ENCODE measurements at places on chromosomes 16 and 17. TPM values are rescaled to one million over a fixed set of nuclear protein-coding genes. Genes with fewer than 3 reads are reported as not detected.

DNA sequence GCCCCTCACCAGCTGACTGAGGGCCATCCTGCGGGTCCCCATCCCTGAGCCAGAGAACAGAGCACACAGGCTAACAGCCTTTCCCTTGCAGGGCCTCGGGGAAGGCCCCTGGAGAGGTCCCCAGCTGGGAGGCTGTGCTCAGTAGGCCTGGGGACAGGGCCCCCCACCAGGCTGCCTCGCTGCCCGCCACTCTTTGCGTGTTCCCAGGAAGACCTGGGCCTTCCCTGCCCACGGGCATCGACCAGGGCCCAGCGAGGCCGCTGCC, 785 bp downstream of the HID1 start:
- DNase-seq = no peak
- H3K36me3 ChIP-seq = no peaks in the 10 kb centered on the region
- no peak overlapping the region for H3K27ac ChIP-seq
- peak overlapping the region; percentile 53 for H3K4me3 ChIP-seq

- no peaks in the 10 kb centered on the region for H3K27me3 ChIP-seq
Measured at GRCh38 chr16:11901091-11901490, 14.7 kb downstream of the GSPT1 start.

DNA sequence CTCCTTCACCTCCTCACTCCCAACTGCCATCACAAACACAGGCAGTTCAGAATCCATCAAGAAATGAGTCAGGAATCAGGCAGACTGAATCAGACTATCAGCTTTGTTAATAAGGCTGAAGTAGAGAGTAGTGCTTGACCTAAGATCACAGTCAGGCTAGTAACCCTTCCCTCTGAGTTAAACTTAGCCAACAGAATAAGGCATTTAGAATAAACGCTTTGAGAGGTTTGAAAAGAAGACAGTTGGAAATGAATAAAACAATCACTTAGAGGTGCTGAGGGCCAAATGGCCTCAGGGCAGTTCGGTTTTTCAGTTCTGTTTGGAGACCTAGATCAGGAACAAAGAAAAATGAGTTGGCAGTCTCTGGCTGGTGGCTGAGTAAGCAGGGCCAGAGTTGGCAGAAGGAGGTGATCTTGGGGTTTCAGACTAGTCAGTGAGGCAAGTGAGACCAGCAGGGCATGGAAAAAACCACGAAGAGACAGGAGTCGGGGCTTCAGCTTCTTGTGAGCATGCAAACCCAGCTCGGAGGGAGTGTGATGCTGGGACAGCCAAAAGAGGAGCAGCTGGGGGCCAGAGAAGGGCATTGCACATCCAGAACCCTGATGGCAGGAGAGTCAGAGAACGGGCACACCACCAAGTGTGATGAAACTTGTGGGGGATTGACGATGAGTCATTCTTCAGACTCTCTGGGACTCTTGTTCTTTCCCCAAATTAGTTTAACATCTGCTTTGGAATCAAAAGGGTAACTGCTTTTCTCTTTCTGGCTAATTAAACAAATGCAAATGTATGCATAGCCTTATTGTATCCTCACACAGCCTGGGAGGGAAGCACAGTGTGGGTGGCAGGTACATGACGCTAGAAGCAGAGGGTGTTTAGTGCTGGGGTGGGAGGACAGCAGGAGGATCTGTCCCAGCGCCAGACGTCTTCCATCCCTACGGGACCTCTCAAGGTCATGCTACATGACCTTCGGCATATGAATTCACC, 54.8 kb downstream of the SPECC1 start:
- peak overlapping the region; percentile 74 for H3K27ac ChIP-seq
- peak overlapping the region; percentile 40 for H3K4me3 ChIP-seq
- H3K36me3 ChIP-seq = no peaks in the 10 kb centered on the region
- H3K4me1 ChIP-seq = peaks cover 26% of the 10 kb centered on the region

The ZPBP2 gene
- 0.61 TPM for total RNA-seq

DNA sequence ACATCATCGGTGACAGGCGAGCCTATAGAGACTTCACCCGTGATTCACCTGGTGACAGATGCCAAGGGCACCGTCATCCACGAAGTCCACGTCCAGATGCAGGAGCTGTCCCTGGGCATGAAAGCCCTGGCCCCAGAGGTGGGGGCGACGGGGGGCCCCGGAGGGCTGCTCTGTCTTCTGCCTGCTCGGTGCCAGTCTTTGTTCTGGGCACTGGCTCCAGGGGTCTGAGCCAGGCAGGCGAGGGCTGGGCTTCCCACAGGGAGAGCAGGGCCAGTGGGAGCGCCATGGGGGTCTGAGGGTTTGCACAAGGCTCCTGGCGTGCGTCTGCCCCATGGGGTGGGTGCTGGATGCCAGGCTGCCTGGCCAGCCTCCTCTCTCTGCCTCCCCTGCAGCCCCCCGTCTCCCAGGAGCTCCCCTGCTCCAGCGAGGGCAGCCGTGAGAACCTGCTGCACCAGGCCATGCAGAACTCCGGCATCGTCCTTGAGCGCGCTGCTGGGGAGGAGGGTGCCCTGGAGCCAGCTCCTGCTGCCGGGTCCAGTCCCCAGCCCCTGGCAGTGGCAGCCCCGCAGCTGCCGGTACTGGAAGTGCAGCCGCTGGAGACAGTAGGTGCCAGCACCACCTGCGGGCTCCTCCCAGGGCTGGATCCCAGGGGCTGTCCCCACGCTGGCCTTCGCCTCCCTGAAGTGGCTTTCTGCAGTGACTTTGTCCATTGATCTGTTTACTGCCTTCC, 3.0 kb upstream of the DNASE1L2 start:
- no peaks in the 10 kb centered on the region for H3K4me1 ChIP-seq
- no peak overlapping the region for H3K4me3 ChIP-seq
- H3K36me3 ChIP-seq = peaks cover 25% of the 10 kb centered on the region
- no peak for DNase-seq
- no peak overlapping the region for H3K27ac ChIP-seq

The TPSD1 gene
- not detected for total RNA-seq

GRCh38 chr17:731644-732066, 741 bp upstream of the TLCD3A start:
- peak overlapping the region; percentile 65 for H3K4me3 ChIP-seq
- peaks cover 9% of the 10 kb centered on the region for H3K27me3 ChIP-seq
- H3K36me3 ChIP-seq = peaks cover 9% of the 10 kb centered on the region
- H3K4me1 ChIP-seq = peaks cover 13% of the 10 kb centered on the region
- DNase-seq = peak; percentile 15

The AANAT gene
- total RNA-seq = not detected

The MMP28 gene
- total RNA-seq = not detected

The HS3ST3A1 gene
- 1.8 TPM for total RNA-seq

The WNT3 gene
- 0.12 TPM for total RNA-seq

GRCh38 chr16:84462296-84463210, 41.9 kb downstream of the MEAK7 start:
- H3K27me3 ChIP-seq = no peaks in the 10 kb centered on the region
- no peak overlapping the region for H3K4me3 ChIP-seq
- peak; percentile 8 for DNase-seq

DNA sequence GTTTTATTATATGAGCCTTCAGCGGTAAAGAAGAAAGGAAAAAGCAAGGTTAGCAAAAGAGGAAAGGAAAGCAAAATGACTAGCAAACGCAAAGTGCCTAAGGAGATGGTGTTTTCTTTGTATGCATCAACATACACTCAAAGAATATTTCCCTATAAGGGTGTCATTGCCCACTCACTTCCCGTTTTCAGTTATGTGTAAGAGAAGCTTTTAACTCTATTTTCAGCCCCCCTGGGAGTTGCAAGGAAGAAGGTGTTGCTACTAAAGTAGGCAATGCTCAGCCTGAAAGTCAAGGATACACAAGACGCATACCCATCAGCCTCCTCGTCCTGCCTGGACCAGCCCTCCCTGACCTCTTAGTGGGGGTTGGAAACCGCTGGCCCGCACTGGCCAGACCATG, 267.7 kb upstream of the ZFHX3 start:
- no peak overlapping the region for H3K27ac ChIP-seq
- H3K27me3 ChIP-seq = no peaks in the 10 kb centered on the region
- H3K4me3 ChIP-seq = no peak overlapping the region

- H3K4me1 ChIP-seq = no peaks in the 10 kb centered on the region
- H3K27me3 ChIP-seq = no peaks in the 10 kb centered on the region
- H3K4me3 ChIP-seq = no peak overlapping the region
- H3K36me3 ChIP-seq = no peaks in the 10 kb centered on the region
Measured at GRCh38 chr17:17024778-17025300, 17.4 kb upstream of the MPRIP start.

DNA sequence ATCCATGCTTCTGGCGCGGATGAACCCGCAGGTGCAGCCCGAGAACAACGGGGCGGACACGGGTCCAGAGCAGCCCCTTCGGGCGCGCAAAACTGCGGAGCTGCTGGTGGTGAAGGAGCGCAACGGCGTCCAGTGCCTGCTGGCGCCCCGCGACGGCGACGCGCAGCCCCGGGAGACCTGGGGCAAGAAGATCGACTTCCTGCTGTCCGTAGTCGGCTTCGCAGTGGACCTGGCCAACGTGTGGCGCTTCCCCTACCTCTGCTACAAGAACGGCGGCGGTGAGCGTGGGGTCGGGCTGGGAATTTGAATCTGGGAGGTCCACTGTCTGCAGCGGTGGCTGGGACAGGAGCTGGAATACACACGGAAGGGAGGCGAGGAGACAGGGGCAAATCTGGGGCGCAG, 904 bp downstream of the SLC6A2 start:
- H3K4me1 ChIP-seq = no peaks in the 10 kb centered on the region
- no peak for DNase-seq
- peaks cover 6% of the 10 kb centered on the region for H3K27me3 ChIP-seq
- H3K36me3 ChIP-seq = no peaks in the 10 kb centered on the region
- H3K27ac ChIP-seq = no peak overlapping the region
- no peak overlapping the region for H3K4me3 ChIP-seq

The NLRC3 gene
- total RNA-seq = 25.9 TPM

DNA sequence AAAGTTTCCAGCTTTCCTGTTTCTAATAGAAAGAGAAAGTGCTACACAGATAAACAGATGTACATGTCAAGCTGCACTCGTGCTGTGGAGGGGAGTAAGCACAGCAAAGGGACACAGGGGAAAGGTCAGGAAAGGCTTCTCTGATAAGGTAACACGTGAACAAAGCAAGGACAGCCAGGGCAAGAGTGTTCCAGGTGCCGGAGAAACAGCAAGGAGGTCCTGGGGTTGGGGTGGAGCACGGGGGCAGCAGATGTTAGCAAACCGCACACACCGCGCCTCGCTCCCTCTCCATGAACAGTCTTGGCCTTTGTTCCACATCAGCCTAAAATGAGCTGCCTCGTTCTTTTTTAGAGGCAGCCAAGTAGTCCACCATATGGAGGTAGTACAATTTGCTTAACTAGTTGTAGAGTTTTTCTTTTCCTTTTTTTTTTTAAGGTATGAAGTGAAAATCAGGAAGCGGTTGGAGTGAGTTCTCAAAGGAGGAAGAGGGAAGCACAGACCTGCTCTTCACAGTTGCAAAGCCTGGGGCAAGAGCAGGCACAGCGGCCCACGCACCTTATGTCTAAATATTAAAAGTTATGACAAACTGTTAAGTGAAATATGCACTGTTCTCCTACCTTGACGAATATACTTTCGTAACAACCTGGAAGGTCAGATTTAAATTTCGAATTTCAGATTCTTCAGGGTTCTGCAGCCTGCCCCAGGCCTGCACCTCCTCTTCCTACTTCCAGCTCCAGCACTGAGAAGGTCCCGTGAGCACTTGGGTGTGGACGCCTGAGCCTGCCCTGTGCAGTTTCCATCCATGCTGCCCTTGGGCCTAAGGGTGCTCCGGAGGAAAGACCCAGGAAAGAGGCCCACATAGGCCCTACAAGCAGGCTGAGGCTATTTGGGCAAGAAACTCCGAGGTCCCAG, 41.5 kb upstream of the RPH3AL start:
- no peak for DNase-seq
- H3K4me3 ChIP-seq = no peak overlapping the region
- no peaks in the 10 kb centered on the region for H3K36me3 ChIP-seq
- H3K27ac ChIP-seq = no peak overlapping the region

The ABCC11 gene
- total RNA-seq = 0.15 TPM

DNA sequence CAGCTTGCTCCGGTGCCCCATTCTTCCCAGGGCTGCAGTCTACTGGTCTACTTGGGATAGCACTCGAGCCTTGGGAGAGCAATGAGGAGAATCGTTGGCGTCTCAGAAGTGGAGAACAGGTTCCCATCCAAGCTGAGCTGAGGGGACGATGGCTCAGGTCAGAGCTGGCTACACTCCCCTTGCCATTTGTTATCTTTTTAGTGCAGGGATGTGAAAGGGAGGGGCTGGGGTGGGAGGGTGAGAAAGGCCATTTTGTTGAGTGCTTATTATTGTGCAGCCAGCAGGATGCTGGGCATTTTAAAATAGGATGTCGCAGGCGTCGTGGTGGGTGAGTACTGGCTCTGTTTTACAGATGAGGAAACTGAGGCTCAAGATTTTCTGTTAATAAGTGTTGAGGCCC, 410.8 kb downstream of the SNX29 start:
- H3K27me3 ChIP-seq = no peaks in the 10 kb centered on the region
- peaks cover 7% of the 10 kb centered on the region for H3K36me3 ChIP-seq
- H3K27ac ChIP-seq = no peak overlapping the region

The KATNB1 gene
- total RNA-seq = 31.6 TPM

The MYH13 gene
- total RNA-seq = not detected

The CHST6 gene
- not detected for total RNA-seq

The CMTM2 gene
- 0.45 TPM for total RNA-seq

The SLC47A1 gene
- 0.83 TPM for total RNA-seq

The BCL6B gene
- 0.53 TPM for total RNA-seq

DNA sequence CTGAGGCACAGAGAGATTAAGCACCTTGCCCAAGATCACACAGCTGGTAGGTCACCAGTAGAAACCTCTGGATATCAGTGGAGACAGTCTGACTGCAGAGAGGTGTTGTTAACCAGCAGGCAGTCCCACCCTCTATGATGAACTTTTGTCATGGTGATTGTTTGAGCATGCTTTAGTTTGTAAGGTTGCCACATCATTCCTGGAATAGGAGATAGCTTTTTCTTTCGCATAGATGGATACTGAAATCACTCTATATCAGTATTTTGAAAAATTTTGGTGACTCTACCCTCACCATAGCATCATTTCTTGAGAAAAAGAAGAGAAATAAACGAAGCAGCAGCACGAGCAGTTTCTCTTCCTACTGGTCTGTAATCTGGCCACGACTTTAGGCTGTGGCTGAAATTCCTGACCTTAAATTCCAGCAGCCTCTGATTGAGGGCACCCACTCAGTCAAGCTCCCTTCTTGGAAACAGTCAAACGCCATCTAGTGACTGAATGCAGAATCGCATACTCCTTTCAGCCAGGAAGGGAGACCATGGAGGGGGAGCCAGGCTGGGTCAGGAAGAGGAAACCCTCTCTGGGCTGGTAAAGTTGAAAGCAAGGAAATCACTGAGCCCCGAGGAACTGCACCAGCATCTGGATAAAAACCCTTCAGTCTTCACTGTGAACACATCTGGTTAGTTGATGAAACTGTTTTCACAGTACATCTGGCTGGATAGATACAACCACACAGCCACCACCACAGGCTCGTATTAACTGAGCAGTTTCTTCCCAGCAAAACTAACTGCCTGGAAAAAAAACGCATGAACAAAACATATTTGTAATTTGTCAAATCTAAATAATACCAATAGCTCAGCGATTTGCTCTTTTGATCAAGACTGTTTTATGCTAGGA, 108.5 kb upstream of the XYLT1 start:
- H3K4me1 ChIP-seq = peaks cover 3% of the 10 kb centered on the region
- peak; percentile 60 for DNase-seq
- no peak overlapping the region for H3K27ac ChIP-seq
- peaks cover 6% of the 10 kb centered on the region for H3K27me3 ChIP-seq

Measured in activated CD4-positive, alpha-beta memory T cell treated with anti-CD3 and anti-CD28 coated beads for 36 hours (primary cell).